ENCODE measurements at places on chromosomes 3 and 15.

GRCh38 chr3:12351145-12351544 lies 62.3 kb downstream of the PPARG start:
- no peak for DNase-seq

- no peak for DNase-seq
Observed at GRCh38 chr15:68834346-68834745, 13.7 kb upstream of the ANP32A start.

GRCh38 chr3:185439745-185440466 lies 58.9 kb downstream of the TMEM41A start:
- no peak for DNase-seq

DNA sequence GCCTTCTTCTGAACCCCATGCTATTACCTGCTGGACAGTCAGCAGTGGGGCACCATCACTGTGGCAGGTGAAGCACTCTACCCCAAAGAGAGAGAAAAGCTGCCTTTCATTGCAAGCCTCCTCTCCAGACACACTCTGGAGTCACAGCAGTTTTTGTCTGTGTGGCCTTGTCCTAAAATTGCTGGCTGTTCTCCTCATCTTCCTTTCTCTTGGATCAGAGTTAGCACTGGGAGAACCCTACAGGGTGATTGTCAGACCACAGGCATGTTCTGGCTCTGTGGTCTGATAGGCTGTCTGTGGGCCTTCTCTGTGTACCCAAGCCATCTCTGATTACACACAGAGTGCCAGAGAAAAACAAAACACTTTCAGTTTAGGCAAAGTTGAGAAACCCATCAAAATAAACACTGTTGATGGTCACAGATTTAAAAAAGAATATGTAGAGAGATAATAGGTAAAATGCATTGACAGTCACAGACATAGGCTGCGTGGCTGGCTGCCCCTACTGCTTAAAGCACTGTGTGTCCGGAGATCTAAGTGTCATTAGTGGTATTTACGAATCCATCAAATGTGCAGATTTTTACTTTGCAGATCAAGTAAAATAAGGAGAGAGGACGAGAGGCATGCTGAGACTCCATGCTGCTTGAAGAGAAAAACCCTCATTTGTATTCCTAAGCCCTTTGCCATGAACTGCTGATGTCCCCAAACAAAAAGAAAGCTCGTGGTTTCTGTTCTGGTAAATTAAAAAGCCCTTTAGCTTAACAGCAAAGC lies 689.9 kb downstream of the TUSC7 start:
- DNase-seq: no peak

DNA sequence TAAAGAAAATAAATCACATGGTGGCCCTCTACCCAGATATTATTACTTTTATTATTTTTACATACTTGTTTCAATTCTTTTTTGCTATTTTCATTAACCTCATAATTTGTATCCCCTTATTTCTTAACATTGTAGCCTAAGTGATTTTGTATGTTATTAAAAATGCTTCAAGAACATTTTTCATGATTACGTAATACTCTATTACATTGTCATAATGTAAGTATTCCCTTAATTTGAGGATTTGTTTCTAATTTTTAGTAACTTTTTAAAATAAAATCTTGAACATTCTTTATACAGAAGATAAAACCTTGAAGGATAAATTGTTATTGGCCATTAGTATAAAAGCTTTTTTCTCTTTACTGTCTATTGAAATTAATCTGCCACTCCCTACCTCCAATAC lies 89.0 kb downstream of the DCUN1D1 start:
- no peak for DNase-seq

DNA sequence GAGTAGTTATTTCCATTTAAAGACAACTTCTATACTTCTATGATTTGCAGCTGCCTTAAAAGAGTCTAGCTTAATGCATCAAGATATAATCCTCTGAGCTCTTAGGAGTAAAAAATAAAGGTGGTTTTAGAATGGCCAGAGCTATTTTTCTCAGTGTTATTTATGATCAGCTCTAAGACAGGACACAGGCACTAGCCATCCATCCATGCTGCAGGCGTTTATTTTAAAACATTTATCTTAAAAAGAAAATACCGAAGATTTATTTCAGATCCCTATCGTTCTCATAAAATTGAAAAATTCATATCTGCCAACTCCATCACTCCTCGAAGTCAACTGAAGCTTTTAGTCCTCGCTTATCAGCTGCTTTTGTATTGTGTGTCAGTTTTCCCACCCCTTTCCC lies 243.5 kb downstream of the CLSTN2 start:
- DNase-seq: no peak

- DNase-seq: no peak
Observed at GRCh38 chr3:167653155-167653554, 587 bp downstream of the WDR49 start.

GRCh38 chr3:70531063-70531657 lies 218.7 kb upstream of the MDFIC2 start:
- no peak for DNase-seq

DNA sequence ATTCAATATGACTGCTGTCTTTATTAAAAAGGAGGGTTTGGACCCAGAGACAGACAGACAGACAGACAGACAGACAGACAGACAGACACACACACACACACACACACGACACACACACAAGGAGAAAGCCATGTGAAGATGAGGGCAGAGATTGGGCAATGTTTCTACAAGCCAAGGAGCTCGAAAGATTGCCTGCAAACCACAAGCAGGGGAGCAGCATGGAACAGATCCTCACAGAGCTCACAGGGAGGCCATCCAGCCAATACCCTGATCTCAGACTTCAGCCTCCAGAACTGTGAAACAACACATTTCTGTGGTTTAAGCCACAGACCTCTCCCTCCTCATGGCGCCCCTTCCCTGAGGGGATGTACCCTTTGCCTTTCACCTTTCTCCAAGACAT lies 35.8 kb upstream of the ABHD2 start:
- no peak for DNase-seq

DNA sequence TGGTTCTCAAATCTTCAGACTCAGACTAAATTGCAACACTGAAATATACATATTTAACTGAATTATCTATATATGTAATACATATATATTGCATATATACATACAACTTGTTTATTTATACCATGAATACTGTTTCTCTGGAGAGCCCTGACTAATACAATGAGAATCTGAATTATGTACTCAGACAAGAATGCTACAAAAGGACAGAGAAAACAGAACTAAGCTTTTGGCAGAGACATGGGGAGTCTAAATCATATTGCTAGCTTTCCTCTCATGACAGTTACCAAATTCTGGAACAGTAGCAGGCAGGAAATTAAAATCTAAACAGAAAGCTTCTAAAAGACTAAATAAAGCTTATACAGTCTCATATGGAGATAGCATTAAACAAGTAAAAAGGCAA lies 142.4 kb upstream of the KCNMB2 start:
- no peak for DNase-seq

DNA sequence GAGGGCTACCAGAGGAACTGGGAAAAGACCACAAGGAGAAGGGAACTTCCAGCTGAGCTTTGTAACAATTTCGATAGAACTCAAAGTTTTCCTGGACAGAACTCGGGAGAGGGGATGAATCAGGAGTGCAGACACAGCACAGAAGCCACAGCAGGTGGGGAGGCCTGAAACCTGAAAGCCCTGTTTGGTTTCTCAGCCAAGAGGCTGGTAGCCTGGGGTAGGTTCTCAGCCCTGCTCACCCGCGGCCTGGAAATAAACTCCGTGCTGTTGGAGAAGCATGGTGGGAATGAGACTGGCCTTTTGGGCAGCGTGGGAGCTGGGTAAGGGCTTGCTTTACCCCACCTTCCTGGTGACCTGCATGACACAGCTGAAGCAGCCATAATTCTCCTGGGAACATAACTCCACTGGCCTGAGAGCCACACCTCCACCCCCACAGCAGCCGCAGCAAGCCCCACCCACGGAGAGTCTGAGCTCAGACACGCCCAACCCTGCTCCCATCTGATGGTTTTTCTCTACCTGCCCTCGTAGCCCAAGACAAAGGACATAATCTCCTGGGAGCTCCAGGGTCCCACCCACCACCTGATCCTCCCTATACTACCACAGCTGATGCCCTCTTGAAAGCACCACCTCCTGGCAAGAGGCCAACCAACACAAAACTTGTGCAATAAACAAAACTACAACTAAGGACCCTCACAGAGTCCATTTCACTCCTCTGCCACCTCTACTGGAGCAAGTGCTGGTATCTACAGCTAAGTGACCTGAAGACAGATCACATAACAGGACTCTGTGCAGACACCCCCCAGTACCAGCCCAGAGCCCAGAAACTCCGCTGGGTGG lies 52.5 kb upstream of the CHRM5 start:
- DNase-seq: no peak

GRCh38 chr3:110779581-110779980 lies 292.0 kb upstream of the NECTIN3 start:
- DNase-seq: no peak

DNA sequence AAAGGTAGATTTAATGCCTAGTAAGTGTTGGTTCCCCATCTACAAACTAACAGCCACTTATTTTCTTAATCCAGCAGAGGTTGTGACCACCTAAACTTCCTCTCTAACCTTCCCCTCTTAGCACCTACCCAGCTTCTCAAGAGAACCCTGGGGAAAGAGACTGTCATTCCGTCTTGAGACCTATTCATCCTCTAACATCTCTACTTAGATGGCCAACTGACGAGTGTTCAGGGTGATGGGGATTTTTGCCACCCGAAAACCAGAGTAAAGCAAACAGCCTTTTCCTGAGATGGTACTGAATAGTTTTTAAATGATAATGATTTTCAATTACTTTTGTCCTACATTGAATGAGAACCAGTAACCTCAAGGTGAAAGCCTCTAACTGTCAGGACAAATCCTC lies 9.3 kb upstream of the GBE1 start:
- no peak for DNase-seq

DNA sequence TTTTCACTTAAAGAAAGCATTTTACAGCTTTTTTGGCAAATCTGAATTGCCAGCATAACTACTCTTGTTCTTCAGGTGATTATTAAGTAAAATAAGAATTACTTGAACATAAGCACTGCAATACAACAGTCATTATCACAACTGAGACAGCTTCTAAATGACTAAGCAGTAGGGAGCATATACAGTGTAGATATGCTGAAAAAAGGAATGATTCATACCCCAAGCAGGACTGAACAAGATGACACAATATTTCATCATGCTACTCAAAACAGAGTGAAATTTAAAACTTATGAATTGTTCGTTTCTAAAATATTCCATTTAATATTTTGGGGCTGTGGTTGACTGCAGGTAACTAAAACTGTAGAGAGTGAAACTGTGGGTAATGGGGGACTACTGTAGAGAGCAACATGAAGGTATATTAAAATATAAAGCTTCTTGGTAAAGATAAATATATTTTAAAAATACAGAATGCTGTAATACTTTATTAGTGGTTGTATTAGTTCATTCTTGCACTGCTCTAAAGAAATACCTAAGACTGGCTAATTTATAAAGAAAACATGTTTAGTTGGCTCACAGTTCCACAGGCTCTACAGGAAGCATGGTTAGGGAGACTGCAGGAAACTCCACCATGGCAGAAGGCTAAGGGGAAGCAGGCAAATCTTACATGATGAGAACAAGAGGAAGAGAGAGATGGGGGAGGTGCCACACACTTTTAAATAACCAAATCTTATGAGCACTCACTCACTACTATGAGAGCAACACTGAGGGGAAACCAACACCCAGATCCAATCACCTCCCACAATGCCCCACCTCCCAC lies 84.8 kb downstream of the DCLK3 start:
- no peak for DNase-seq

Data from foreskin melanocyte (primary cell).